ENCODE measurements at places on chromosomes 6 and 20. TPM values are rescaled to one million over a fixed set of nuclear protein-coding genes. Genes with fewer than 3 reads are reported as not detected.

Gene RAET1G
- not detected for total RNA-seq

Gene CD24
- total RNA-seq = 1,068 TPM

Gene TMEM151B
- total RNA-seq = 0.07 TPM

Gene AKIRIN2
- 25.0 TPM for total RNA-seq

Gene KCNQ2
- total RNA-seq = 0.14 TPM
